EH (cell line): ENCODE measurements at places on chromosomes 13 and 19.

- peak; percentile 22 for DNase-seq
These were observed 335.8 kb downstream of the SLITRK1 start for GRCh38 chr13:83546476-83546875.

DNA sequence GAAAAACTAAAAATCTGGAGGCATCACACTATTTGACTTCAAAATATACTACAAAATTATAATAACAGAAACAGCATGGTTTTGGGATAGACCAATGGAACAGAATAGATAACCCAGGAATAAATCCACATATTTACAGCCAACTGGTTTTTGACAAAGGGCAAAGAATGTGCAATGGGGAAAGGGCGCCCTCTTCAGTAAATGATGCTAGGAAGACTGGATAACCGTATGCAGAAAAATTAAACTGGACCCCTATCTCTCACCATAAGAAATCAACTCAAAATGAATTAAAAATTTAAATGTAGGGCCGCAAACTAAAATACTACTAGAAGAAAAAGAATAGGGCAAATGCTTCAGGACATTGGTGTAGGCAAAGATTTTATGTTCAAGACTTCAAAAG lies 440.5 kb upstream of the SGCG start:
- DNase-seq = no peak

DNA sequence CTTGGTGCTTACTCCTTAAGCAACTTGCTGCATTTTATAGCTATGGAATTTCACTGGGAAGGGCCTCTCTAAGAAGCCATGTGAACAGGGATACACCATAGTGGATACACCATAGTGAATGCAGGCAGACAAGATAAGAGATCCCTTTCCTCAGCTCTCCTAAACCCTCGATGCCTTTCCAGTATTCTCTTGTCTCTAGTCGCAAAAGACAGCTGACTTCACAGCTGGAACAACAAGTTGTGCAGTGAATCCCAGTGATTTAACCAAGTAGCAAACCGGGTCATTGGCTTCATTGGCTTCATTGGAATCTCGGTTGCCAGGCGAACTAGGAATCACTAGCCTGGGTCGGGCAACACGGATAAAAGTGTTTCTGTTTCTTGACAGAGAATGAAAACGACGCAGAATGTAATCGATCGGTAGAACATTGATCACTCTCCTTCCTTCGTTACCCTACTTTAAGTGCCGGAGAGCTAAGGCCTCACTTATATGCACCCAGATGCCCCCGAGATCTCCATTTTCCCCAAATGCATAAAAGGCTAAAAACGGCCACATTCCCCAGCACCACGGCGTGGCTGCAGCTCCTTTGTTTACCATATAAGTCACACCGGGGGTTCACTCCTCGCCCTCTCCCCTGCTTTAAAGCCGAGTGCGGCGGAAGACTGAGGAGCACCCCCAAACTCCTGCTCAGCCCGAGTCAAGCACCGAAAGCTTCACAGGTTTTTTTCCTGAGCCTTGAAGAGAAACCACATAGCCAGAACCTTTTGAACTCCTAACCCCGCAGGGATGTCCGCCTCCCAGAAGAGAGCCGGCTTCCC lies 674 bp downstream of the TRPC4 start:
- DNase-seq = peak; percentile 78

DNA sequence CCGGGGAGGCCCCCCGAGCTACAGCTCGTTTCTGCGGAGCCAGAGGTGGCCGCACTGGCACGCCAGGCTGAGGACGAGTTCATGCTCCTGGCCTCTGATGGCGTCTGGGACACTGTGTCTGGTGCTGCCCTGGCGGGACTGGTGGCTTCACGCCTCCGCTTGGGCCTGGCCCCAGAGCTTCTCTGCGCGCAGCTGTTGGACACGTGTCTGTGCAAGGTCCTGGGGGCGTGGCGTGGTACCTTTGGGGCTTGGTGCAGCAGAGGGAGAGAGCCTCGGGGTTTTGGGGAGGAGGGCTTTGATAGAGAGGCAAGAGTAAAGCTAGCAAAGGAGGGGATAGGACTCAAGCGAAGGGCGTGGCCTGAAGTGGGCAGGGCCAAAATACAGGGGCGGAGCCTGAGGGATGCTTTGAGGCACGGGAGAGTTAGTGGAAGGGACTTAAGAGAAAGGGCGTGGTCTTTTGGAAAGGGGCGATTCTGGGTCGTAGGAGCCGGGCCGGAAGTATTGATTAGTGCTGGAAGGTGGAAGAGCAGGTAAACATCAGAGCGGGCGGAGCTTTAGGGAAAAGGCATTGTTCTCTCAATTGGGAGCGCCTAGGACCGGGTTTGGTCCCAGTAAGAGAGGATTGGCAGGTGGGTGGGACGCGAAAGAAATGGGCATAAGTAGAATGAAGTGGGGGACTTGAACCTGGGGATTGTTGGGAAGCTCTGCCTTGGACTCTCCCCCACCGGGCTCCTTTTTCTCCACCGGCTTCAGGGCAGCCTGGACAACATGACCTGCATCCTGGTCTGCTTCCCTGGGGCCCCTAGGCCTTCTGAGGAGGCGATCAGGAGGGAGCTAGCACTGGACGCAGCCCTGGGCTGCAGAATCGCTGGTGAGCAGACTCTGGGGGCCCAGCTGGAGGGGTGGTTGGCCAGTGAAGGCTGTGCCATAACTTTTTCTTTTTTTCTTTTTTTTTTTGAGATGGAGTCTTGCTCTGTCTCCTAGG lies 1.2 kb downstream of the PPM1N start:
- DNase-seq = peak; percentile 56

GRCh38 chr13:36219883-36220282 lies 5.5 kb upstream of the SOHLH2 start:
- no peak for DNase-seq

- no peak for DNase-seq
These were observed 42.2 kb upstream of the TEX29 start for GRCh38 chr13:111278258-111278657.

DNA sequence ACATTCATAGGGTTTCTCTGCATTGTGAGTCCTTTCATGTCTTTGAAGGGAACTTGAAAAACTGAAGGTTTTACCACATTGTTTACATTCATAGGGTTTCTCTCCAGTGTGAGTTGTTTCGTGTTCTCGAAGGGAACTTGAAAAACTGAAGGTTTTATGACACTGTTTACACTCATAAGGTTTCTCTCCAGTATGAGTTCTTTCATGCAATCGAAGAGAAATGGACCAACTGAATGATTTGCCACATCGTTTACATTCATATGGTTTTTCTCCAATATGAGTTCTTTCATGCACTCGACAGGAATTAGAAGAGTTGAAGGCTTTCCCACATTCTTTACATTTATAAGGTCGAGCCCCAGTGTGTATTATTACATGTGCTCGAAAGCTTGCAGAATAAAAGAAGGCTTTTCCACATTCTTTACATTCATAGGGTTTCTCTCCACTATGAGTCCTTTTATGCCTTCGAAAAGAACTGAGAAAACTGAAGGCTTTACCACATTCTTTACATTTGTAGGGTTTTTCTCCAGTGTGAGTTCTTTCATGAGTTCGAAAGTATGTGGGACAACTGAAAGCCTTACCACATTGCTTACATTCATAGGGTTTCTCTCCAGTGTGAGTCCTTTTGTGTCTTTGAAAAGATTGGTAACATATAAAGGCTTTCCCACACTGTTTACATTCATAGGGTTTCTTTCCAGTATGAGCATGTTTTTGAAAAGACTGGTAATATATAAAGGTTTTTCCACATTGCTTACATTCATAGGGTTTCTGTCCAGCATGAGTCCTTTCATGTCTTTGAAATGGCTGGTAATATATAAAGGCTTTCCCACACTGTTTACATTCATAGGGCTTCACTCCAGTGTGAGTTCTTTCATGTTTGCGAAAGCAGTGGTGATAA lies 20.7 kb downstream of the ZNF14 start:
- no peak for DNase-seq

- no peak for DNase-seq
These were observed 768 bp upstream of the SLC44A2 start for GRCh38 chr19:10624585-10624984.

DNA sequence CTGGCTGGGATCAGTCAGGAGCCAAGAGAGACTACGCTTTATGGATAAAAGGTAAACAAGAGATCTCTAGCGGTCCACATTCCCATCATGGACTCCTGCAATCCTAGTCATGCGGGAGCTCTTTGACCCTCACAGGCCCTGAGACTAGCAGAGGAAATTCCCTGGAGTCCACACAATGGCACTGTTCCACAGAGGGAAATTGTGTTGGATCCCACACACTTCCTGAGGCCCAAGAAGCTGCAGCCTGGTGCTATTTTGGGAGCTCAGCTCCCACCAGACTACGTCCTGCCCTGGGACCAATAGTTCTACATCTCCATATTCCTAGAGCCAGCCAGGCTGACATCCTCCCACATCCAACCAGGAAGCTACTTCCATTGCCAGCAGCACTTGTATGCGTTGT lies 2358.4 kb downstream of the PCDH9 start:
- peak; percentile 4 for DNase-seq

- DNase-seq = peak; percentile 67
These were observed 45.8 kb upstream of the RGCC start for GRCh38 chr13:41411522-41411921.

DNA sequence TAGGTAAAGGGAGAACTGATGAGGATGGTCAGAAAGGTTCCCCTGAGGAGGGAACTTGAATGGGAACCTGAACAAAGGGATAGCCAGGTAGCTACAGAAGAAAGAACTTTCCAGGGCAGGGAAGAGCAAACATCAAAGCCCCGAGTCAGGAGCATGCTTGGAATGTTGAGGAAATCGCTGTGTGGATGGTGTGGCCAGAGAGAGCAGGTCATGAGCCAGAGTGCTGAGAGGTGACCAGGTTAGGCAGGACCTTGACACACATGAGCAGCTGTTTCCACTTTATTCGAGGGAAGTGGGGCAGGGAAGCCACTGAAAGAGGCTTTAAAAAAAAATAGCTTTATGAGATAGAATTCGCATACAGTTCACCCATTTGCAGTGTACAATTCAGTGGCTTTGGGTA lies 4.4 kb downstream of the RAB8A start:
- no peak for DNase-seq

DNA sequence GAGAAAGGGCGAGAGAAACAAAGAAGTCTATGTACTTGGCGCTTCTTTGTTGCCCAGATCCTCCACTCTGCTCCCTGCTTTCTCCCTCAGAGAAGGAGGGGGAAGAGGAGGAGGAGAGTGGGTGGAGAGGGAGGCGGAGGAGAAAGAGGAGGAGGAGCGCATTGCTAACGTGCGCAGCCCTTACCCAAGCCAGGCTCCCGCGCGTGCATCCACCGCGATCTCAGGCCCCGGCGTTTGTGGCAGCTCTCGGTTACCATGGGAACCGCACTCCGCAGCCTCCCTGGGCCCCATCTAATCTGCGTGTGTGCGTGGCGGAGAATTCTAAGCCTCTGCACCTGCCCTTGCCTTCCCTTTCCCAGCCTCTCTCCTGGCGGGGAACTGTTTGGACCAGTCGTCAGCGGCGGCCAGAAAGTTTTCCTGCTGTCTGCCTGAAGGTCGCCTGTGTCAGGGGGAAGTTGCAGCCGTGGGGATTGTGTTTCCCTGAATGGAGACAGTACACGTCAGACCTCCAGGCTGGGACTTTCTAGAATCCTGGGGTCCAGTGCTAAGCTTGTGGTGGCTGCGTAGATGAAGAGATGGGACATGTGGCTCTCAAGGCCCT lies at the start of gene ERICH6B:
Gene ERICH6B (minus strand): TSS at position 239 of the 601 bp plus-strand sequence. CDS start 18,734 bp downstream, outside the sequence.
- DNase-seq = peak; percentile 53

DNA sequence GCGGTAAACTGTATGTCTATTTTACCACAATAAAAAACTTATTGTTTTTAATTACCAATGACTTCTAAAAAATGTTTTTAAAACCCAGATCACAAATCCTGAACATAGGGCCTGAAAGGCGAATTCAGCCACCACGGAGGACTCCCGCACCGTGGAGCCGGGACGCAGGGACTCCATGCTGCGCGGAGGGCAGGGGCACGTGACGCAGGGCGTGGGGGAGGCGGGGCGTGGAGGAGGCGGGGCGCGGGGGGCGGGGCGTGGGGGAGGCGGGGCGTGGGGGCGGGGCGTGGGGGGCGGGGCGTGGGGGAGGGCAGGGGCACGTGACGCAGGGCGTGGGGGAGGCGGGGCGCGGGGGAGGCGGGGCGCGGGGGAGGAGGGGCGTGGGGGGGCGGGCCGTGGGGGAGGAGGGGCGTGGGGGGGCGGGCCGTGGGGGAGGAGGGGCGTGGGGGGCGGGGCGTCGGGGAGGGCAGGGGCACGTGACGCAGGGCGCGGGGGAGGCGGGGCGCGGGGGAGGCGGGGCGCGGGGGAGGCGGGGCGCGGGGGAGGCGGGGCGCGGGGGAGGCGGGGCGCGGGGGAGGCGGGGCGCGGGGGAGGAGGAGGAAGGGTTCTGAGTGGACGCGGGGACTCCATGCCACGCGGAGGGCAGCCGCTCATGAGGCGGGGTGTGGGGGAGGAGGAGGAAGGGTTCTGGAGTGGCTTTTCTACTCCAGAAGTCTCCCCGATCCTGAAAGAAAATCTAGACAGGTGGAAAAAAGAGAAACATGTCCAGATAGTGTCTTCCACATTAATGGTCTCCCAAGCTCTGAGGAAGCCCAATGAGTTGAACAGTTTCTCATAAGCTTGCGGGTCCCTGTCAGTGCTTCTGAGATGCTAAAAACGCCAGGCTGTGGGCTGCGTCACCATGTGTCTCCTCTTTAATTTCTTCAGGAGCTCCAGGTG lies 4.4 kb upstream of the PROZ start:
- peak; percentile 77 for DNase-seq

DNA sequence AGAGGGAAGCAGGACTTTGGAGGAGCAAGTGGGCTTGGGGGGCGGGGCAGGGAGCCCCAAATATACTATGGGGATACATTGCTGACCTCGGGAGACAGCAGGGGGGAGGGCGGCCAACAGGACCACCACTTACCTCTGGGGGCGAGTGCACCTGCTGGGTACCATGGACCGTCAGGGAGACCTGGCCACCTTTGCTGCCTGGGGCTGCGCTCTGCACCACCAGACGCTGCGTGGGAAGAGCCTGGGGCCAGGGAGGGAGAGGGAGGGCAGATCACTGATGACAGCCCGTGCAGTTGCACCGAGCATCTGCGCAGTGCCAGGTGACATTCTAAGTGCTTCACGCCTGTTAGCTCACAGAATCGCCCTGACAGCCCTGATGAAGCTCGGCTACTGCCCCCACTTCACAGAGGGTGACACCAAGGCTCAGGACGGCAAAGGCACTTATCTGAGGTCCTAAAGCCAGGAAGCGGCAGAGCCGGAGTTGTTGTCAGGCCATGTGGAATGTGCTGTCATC lies 24.1 kb downstream of the RFX1 start:
- DNase-seq = no peak

DNA sequence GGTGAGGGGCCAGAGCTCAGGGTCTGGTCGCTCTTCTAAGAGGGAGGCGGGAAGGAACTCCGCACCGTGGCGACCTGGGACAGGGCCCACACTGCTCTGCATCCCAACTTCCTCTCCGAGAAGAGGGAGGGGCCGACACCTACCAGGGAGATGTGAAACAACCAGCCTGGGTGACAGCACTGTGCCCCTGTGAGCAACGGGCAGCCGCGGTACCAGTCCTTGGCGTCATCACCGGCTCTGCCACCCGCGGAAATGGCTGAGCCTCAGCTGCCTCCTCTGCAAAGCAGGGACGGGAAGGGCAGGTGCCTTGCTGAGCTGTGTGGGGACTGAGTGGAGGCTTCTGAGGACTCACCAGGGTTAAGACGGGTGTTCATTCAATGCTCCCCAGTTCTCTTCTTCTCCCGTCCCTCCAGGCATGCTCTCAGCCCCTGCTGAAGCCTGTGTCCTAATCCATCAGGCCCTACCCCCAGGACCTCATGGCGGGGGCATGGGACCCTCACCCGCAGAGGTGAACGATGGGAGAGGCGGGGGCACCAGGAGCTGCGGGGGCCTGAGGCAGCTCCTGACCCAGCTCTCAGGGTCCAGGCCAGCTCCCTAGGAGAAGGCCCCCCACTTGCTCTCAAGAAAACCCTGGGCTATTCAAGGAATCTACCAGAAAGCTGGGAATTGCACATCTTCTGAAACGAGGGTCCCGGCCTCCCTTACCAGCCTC lies 9.3 kb downstream of the ZNF787 start:
- no peak for DNase-seq

GRCh38 chr13:27797228-27797624 lies 4.9 kb downstream of the GSX1 start:
- peak; percentile 43 for DNase-seq
